ENCODE measurements at places on chromosomes 6 and 20.

GRCh38 chr6:87932361-87932760 is 115.3 kb upstream of the SPACA1 start:
- no peak for DNase-seq

- DNase-seq: no peak
Measured at GRCh38 chr6:125279961-125280360, 21.8 kb downstream of the HDDC2 start.

GRCh38 chr20:57038608-57039440 is 227.6 kb downstream of the BMP7 start:
- DNase-seq: no peak

- DNase-seq: no peak
Measured at GRCh38 chr6:130337534-130337933, 28.3 kb upstream of the TMEM200A start.

DNA sequence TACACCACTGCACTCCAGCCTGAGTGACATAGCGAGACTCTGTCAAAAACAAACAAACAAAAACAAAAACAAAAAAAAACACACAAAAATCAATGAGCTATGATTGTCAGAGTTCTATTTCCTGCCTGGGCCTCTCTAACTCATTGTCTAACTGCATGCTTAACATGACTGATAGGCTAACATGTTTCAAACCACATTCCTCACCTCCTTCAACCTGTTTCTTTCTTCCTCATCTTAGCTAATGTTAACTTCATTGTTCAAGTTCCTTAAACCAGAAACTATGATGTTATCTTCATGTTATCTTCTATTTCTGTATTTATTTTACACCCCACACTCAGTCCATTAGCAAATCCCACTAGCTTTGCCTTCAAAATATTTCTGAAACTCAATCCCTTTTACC is 41.5 kb downstream of the BEND6 start:
- no peak for DNase-seq

DNA sequence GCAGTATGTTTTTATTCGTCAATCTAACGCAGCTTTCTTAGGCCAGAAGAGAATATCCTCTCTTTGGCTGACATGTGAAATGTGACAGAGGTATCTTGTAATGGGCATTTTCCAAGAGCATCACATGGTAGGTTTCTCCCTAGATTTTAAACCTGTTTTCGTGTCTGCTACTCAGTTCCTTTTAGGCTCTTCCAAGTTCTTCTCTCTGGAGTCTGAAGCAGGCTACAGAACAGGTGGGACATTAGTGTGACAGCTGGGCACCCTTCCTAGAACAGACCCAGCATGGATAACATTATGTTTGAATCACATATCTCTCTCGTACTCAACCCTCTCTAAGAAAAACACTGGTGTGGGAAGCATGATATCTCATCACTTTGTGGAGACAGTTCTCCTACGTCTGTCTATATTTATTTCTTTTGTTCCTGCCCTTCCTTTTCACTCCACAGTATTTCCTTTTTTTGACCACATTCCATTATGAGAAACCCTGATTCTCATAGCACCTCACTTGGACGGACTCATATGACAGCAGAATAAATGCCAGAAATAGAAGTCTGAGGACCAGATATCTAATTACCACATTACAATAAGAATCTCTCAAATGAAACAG is 263.4 kb downstream of the NKAIN2 start:
- no peak for DNase-seq

- no peak for DNase-seq
Measured at GRCh38 chr6:35524380-35525020, 11.8 kb upstream of the TULP1 start.

- DNase-seq: no peak
Measured at GRCh38 chr20:37111926-37112455, 16.2 kb upstream of the RBL1 start.

GRCh38 chr6:25579902-25580495 is 72.0 kb upstream of the SCGN start:
- DNase-seq: no peak

DNA sequence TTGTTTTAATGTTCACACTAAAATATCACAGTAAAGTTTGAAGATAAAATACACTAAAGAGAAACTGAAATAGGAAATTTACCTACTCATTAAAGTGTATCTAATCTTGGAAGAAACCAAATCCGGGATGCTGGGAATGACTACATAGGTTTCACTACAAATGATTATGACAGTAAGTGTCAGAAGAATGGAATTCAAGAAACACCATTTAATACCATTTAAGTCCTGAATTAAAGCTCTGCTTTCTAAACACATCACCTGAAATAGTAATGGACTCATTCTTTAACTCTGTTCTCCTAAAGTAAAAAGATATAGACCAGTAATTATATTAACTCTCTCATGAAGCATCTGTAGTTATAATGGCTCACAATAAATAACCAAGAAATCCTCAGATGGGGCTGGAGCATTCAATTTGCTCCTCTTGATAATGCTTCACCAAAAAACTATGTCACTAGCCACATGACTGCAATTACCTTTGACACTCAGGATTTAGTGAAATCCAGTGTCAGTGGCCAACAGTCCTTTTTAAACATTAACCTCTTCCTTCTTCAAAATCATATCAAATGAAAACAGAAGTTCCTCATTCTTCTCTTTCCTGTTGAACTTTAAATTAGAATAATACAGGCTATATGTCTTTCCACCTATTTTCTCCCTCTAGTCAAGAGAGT is 41.4 kb downstream of the MAP7 start:
- no peak for DNase-seq

DNA sequence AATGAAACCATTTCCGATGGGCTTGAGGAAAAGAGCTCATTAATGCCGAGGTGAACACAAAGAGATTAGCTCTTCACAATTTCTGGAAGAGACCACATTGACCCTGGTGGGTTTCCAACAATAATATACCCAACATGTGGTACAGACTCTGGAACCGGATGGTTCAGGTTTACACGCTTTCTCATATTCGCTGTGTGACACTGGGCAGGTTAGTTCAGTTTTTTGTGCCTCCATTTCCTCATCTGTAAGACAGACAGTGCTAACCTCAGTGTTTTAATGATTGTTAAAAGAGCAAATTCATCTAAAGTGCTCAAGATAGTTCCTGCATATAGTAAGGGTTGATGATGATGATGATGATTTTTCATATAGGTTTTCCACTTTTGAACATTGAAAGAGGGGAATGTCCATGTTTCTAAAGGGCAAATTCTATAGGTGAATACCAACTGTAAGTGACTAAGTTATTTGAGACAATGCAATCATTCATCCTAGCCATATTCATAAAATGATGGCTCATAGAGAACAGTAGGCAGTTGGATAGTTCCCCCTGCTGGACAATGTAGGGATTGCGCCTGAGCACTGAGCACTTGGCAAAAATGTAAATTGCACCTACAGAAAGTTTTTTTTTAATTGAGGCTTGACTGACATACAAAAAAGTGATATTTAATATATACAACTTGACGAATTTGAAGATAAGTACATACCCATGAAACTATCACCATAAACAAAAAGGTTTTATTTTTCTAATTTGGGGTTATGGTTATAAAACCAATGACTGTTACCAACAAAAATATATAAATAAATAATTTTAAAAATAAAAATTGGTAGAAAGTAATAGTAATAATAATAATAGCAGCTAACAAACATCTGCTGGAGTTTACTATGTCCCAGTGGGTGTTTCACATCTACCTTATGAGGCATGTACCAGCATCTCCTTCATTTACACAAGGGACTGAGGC is 2.1 kb upstream of the PERP start:
- DNase-seq: peak; percentile 80

DNA sequence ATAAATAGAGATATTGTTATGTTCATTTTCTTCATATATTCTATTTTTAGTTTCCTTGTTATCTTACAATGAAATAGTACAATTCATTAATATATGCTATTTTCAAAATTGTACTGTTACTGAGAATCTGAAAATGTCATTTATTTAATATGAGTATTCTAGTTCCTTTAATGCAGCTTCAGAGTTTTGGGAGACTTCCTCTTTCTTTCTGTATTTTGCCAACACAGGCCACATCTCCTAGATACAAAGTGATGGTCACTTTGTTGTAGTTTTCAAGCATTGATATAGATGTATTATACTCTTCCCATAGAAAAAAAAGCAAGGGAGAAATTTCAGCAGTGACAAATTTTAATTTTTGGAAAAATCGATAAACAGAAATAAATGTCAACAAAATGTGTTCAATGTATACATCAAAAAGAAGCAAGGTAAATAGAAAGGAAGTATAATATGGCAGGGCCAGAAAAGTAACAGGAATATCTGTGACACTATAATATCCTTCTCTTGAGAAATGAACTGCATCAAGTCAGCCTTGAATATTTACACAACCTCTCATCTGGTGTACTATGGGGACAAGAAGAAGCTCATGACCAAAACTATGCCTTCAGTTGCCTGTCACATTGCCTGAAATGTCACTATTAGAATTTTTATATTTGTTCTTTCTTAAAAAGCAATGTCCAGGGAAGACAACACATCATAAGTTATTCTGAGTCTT is 396.0 kb downstream of the TBC1D32 start:
- no peak for DNase-seq

- peak; percentile 62 for DNase-seq
Measured at GRCh38 chr6:79570129-79571029, 33.1 kb upstream of the LCA5 start.

- DNase-seq: peak; percentile 92
Measured at GRCh38 chr6:111555036-111555435, 50.6 kb downstream of the TRAF3IP2 start.

GRCh38 chr20:8940326-8940725 is 128.6 kb upstream of the PLCB4 start:
- DNase-seq: peak; percentile 4

- no peak for DNase-seq
Measured at GRCh38 chr6:1972962-1973361, 272.4 kb downstream of the GMDS start.

- DNase-seq: no peak
Measured at GRCh38 chr6:75025371-75025770, 180.5 kb downstream of the COL12A1 start.

DNA sequence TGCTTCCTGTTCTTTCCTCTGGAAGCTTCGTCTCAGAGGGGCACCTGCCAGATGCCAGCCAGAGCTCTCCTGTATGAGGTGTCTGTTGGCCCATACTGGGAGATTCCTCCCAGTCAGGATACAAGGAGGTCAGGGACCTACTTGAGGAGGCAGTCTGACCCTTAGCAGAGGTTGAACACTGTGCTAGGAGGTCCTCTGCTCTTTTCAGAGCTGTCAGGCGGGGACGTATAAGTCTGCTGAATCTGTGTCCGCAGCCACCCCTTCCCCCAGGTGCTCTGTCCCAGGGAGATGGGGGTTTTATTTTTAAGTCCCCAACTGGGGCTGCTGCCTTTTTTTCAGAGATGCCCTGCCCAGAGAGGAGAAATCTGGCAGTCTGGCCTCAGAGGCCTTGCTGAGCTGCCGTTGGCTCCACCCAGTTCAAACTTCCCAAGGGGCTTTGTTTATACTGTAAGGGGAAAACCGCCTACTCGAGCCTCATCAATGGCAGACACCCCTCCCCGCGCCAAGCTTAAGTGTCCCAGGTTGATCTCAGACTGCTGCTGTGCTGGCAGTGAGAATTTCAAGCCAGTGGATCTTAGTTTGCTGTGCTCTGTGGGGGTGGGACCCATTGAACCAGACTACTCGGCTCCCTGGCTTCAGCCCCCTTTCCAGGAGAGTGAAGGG is 326.7 kb downstream of the BCKDHB start:
- DNase-seq: no peak

DNA sequence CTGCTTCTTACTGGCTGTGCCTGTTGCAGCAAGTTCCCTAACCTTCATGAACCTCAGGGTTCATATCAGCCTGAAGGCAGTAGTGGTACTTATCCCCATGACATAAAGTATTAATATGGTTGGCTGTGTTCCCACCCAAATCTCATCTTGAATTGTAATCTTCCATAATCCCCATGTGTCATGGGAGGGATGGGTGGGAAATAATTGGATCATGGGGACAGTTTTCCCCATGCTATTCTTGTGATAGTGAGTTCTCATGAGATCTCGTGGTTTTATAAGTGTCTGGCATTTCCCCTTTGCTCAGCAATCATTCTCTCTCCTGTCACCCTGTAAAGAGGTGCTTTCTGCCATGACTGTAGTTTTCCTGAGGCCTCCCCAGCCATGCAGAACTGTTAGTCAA is 61.8 kb downstream of the FAM229B start:
- no peak for DNase-seq

GRCh38 chr20:36147690-36148089 is 6.8 kb upstream of the EPB41L1 start:
- DNase-seq: peak; percentile 17
